ENCODE measurements at places on chromosomes 13 and 19.

DNA sequence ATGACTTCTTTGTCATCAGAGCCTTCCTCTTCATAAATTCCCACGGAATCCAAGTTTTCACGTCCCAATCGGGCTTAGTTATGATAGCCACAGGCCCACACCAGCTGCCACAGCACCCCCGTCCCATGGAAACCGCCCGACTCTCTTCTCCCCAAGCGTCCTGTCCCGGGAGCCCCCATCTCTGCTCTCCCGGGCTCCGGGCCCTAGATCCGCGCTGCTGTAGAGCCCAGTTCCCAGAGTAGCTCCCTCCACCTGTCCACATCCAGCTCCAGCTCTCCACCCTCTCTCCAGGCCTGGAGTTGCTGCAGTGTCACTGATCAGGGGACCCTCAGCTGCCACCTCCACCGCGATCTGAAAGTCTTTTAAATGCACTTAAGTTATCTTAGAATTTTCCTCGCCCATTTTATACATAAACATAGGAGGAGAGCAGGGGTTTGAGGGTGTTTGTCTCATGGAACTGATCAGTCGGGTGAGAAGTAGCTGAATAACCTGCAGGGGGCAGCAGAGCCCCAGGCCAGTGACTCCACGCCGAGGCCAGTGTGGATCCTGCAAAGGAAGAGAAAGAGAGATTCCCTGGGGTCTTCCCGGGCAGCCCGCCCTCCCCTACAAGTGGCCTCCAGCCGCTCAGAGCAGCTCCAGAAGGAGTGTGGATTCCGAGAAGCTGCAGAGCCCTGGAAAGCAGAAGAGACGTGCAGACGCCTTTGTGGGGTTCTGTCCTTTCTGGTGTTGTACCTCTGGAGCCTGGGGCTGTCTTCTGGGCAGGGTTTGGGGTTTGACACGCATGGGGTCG lies 1.1 kb upstream of the ZNF763 start:
- DNase-seq: peak; percentile 53

DNA sequence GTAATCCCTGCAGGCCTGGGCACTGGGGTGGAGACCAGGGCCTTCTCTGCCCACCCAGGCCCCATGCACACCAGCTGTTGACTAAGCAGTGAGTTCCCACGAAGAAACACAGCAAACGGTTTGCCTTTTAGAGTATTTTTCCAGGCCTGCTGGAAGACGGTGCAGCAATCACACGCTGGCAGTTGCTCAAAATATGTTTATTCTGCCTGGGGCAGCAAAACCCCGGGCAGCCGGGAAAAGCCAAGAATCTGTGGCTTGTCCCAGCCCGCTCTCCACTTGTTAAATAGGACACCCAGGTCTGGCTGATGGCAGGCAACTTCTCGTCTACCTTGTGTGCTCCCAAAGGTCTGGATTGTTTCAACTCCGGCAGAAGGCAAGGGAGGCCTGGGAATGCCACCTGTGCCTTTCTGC lies 40.8 kb downstream of the GGACT start:
- no peak for DNase-seq

DNA sequence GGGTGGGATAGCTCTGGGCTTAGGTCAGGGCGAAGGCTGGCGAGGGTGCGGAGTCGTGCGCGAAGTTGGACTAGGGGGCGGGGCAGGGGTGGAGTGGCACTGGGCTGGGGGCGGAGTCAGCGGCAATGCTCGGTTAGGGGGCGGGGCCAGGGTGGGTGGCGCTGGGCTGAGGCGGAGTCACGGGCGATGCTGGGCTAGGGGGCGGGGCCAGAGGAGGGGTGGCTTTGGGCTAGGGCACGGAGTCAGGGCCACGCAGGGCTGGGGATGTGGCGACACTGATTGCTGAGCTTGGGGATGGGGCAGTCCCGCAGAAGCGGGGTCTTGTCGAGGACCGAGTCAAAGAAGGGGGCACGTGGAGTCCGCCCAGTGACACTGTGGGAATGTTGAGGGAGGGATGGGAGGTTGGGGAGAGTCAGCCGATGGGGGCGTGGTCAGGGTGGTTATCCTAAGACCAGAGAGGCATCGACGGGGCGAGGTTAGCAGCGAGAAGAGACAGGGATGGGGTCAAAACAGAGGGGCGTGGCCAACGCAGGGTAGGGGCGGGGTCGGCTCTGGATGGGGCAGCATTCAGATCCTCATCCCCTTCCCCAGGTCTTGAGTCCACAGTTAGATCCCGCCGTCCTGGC lies 8.7 kb downstream of the HOMER3 start:
- peak; percentile 91 for DNase-seq

DNA sequence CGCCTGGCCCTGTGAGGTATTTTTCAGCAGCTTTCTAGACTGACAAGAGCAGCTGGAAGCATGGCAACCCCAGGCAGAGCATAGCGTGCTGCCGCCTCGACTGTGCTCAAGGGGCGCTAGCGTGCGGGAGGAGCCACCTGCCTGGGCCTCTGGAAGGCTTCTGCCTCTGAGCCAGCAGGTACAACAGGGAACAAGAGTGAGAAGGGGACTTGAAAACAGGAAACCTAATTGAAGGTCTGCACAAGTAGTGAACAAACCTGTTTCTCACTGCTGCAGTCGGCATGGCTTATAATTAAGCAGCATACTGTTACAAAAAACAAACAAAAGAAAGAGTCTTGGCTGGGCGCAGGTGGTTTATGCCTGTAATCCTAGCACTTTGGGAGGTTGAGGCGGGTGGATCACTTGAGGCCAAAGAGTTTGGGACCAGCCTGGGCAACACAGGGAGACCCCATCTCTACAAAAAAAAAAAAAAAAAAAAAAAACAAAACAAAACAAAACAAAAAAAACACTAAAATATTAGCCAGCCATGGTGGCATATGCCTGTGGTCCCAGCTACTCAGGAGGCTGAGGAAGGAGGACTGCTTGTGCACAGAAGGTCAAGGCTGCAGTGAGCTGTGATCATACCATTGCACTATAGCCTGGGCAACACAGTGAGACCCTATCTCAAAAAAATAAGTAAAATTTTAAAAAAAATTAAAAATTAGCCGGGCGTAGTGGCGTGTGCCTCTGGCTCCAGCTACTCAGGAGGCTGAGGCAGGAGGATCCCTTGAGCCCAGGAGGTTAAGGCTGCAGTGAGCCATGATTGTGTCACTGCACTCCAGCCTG lies 12.6 kb upstream of the GARRE1 start:
- no peak for DNase-seq

DNA sequence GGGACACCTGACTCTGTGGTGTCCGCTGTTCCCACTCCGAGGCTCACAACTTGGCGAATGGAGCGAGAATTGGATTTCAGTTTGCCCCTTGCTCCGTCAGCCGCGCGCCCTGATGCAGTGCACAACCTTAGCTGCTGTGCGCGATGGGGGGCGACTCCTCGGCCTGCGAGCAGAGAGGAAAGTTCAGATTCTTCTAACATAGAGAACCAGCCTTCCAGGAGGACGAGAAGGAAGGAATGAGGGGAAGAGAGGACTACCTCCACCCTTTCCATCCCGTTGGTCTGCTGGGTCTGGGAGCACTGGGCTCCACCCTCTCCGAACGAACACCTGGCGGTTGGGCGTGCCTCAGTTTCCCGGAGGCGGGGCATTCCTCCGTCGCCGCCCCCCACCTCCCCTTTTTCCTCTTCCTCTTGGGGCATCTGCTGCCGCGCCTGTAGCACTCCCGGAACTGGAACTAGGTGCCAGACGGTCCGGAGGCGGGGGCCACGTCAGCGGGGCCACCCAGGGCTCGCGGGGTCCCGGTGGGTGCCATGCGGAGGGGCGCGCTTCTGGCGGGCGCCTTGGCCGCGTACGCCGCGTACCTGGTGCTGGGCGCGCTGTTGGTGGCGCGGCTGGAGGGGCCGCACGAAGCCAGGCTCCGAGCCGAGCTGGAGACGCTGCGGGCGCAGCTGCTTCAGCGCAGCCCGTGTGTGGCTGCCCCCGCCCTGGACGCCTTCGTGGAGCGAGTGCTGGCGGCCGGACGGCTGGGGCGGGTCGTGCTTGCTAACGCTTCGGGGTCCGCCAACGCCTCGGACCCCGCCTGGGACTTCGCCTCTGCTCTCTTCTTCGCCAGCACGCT lies at the start of gene KCNK6:
Gene KCNK6 (plus strand): TSS at position 425 of the 838 bp plus-strand sequence. CDS start 106 bp downstream, at position 531.
- no peak for DNase-seq

DNA sequence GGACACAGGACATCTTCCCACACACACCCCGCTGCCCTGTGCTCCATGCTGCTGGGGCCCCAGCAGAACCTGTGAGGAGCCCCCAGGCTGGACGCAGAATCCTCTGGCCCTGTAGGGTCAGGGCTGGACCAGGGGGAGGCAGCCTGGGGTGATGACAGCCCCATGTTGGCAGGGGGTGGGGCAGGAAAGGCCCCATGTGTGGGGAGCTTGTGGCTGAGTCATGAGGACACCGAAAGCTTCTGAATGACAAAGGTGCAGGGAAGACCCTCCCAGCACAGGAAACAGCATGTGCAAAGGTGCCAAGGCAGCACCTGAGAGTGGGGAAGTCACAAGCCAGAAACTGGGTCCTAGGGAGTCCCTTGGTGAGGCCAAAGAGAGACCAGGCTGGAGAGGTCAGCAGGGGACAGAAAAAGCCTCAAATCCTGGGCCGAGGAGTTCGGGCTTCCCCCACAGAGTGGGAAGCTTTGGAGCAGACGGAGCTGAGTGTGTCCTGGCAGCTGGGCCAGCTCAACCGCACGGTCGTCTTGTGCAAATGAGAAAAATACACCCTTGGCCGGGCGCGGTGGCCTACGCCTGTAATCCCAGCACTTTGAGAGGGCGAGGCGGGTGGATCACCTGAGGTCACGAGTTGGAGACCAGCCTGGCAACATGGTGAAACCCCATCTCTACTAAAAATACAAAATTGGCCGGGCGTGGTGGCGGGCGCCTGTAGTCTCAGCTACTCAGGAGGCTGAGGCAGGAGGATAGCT lies 17.5 kb downstream of the ATP8B3 start:
- no peak for DNase-seq

GRCh38 chr19:17605761-17606589 lies 50.5 kb downstream of the COLGALT1 start:
- peak; percentile 93 for DNase-seq

- DNase-seq: no peak
Measured at GRCh38 chr13:59680429-59681024, 483.2 kb downstream of the DIAPH3 start.

- DNase-seq: no peak
Measured at GRCh38 chr19:4088975-4089374, 22.3 kb upstream of the ZBTB7A start.

DNA sequence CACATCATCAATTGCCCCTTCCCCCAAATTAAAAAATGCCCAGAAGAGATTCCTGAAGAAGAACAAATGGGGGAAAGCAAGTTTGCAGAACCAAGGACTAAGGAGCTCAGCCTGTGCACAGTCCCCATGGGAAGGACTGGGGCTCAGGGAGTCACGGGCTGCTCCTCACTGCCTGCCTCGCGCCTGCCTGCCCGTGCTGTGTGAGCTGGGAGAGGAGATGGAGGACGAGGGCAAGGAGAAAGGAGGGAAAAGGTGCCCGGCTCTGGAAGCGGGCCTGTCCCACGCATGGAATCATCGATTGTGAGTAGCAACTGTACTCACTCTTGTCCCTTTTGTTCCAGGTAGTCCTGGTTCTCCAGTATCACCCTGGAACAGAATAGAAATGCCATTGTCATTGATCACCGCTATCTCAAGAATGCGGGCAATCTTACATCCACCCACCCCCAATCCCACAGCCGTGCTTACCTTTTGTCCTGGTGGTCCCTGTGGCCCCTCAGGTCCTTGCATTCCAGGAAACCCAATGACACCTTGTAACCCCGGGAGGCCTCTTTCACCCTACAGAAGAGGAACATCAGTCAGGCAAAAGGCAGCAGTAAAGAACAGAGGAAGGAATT lies 93.4 kb downstream of the COL4A1 start:
- no peak for DNase-seq

- DNase-seq: no peak
Measured at GRCh38 chr13:105410602-105411001, 1124.9 kb downstream of the EFNB2 start.

DNA sequence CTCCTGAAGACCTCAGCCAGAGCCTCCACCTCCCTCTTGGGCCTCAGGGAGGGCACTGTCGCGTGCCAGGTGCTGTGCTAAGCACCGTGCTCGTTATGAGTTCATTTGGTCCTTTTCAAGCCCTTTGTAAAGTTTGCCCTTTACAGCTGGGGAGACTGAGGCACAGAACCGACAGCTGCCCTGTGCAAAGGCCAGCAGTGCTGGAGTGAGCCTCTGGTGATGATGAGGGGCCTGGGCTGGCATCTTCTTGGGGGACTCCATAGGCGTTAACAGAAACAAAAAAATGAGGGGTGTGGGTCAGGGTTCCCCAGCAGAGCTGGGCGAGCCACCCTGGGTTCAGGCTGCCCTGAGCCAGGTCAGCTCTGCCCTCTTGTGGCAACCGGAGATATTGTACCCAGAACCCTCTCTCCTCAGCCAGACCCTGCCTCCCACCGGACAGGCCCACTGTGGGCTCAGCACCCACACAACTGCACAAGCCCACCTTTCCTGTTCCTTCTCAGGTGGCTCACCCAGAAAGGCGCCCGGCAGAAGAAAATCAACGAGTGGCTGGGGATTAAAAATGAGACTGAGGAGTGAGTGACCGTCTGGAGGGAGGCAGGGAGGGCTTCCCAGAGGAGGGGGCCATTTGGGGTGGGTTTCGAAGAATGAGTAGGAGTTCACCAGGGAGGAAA lies 5.5 kb upstream of the IFI30 start:
- peak; percentile 89 for DNase-seq

DNA sequence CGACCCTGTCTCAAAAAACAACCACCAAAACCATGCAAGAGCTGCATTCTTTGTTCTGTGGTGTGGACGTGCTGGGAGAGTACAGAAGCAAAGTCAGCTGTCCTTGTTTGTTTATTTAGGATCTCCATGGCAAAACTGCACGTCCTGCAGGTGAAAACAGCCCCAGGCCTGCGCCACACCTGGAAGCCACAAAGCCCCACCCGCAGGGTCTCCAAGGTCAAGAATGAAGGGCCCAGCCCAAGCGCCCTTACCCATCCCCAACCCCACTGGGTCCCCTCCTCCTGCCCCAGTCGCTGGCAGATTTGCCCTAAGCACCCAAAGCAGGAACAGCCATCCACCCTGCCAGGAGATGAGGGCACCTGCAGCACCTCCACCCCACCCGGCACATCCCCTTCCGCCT lies 10.5 kb downstream of the MBD3 start:
- no peak for DNase-seq

GRCh38 chr19:11337080-11337479 lies 2.4 kb downstream of the RAB3D start:
- no peak for DNase-seq

GRCh38 chr19:3693025-3693925 lies 7.0 kb downstream of the PIP5K1C start:
- DNase-seq: no peak

DNA sequence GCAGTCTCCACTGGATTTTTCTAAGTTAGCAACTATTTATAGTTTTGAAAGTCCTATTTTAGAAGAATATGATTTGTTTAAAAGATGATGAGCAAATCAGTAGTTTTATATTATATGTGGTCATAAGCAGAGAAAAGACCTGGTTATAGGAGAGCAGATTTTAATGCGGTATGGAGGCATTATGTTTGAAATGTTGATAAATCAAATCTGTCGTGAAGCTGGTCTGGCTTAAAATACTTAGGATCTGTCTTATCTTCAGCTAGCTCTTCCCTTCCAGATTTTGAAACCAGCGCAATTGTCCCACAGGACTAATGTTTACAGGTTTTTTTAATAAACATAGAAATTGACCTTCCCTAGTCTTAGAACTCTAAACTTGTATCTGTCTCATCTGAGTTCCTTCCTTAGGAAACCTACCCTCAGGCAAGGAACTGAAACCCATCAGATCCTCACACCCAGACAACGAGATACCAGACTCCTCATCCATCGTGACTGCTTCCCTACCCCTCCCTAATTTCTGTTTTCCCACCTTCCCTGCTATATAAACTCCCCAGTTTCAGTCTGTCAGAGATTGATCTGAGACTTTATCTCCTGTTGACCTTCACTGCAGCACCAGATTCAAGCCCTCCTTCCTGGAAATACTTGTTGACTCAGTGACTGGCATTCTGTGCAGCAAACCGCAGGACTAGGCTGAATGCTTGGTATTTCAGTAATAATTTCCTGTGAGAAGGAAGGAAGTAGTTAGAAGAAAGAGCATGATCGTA lies 37.8 kb upstream of the CXCL17 start:
- no peak for DNase-seq

Data from GM12891 (cell line).